Fibroblast of skin of scalp (primary cell): ENCODE measurements at places on chromosomes 4 and X.
A peak's percentile ranks its signal among the peaks of the same experiment; 100 is the strongest.

GRCh38 chr4:76208005-76208765 is 5.4 kb downstream of the SCARB2 start:
- DNase-seq = peak; percentile 80

DNA sequence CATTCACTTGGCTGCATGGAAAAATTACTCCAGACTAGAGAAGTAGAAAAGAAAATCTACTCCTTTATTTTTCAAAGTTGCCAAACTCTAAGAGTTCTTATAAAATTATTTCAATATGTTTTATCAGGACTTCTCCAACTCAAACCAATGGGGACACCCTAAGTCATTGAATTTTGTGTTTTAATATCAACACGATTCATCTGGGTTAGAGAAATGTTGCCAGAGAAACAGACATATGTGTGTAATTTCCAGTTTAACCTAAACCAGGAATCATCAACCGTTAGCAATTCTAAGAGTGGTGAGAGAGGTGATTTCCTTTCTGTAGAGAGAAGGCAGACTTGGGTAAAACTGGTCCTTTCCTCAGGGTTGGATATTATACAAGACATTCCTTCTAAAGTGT is 291.8 kb downstream of the LDB2 start:
- DNase-seq = no peak

GRCh38 chr4:61375301-61375700 is 175.2 kb downstream of the ADGRL3 start:
- peak; percentile 7 for DNase-seq

DNA sequence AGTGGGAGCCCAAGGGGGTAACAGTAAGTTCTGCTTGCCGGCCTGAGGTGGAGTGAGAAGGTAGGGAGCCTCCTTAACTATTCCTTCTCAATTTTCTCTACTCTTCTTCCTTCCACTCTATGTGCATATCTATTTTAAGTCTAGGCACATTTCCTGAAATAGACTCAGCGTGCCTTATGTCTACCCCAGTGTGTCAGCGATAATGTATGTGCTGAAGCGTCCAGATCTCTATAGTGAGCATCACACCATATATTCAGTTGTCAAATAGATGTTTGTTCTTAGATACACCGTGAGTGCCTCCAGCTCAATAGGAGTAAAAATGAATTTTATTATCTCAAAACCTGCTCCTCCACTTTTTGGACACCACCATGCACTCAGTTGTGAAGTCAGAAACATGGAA is 51.5 kb upstream of the RAB33B start:
- DNase-seq = no peak

- DNase-seq = peak; percentile 63
Measured at GRCh38 chrX:153708415-153708814, 15.8 kb downstream of the BCAP31 start.

DNA sequence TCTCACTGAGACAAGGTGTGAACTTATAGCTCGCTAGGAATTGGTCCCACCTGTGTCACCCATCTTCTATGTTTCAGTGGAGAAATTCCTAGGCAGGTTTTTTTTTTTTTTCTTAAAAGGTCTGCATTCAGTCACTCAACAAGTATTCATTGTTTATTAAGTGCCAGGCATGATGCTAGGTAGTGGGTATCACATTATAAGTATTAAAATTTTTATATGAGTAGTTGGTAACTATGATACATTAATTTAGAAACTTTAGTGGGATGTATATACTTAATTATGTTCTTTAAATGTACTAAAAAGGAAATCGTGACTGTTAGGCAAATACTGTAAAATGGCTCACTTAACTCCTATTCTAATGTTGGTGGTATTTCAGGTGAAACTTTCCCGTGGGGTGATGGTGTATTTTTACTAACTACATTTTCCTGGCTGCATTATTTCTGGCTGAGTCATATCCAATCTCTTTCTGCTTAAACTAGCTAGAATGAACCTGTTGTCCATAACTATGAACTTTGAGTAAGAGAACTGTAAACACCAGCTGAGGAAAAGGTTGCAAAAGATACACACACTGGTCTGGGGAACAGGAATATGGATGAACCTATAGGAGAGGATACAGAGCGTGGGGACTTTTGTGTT is 49.3 kb upstream of the MED14 start:
- no peak for DNase-seq

DNA sequence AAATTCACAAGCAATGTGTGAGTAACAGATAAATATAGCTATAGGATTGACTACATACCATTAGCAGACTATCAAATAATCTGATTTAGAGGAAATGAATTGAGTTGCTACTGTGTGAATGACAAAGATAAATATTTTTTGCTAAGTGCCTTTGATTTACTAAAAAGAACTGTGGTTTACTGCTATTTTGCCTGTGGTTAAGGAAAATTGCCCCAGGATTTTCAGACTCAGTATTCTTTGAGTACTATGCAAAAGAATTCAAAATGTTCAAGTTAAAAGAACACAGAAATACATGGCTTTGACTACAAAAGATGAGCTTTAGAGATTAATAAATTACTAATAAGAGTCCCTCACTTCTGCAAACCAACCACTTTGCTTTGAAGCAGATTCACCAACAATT is 853.8 kb downstream of the ADGRL3 start:
- peak; percentile 8 for DNase-seq
